ENCODE measurements at places on chromosomes 13 and 19.

- DNase-seq = no peak
Observed at GRCh38 chr13:105541565-105541964, 993.9 kb downstream of the EFNB2 start.

DNA sequence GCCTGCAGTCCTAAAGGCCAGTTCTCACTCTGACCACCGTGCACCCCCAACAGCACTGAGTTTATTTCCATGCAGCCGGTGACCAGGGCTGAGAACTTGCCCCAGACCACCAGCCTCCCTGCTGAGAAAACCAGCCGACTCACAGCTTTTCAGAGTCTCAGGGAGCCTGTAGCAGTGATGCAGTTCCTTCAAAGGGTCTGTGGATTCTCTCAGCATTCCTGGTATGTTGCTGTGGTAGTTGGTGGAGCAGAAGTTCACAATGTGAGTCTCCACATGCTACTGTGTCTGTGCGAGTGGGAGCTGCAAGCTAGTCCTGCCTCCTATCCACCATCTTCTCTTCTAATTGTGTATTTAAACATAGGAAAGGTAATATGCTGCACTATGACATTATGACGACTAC, 254.9 kb upstream of the KLF12 start:
- DNase-seq = no peak

- DNase-seq = no peak
Observed at GRCh38 chr19:41530761-41531301, 45.1 kb upstream of the CEACAM21 start.

GRCh38 chr13:29454931-29455481, 140.5 kb downstream of the SLC7A1 start:
- DNase-seq = no peak

DNA sequence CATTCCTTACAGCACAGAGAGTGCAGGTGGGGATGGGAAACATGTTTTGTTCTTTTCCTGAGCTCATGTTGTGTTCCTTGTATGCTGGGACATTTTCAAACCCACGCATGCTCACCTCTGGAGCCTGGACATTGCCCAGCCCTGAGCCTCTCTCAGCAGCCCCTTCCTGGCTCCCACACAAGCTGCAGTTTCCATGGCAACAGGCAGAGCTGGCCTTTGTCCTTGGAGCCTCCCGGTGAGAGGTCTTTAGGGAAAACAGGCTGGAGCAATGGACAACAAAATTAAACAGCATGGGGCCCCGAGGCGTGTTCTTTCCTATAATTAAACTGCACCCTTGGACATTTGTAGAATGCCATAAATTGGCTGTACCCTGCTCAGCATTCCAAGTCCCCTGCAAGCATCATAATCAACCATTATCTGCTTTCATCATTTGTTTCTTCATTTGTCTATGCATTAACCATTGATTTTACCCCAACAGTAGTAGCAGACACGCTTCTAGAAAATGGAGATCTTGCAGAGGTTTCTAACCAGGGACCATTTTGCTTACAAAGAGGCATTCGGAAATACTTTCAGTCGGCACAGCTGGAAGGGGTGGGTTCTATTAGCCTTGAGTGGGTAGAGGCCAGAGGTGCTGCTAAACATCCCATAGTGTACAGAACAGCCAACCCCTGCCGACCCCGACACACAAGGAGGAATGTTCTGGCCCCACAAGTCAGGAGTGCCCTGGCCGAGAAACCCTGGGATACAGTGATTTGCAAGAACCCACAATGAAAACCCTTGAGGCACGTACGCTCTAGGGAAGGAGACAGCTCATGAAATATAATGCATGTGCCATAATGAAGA, 133.4 kb upstream of the PEG3 start:
- DNase-seq = no peak

- DNase-seq = no peak
Observed at GRCh38 chr13:46817095-46817494, 20.1 kb upstream of the ESD start.

- DNase-seq = peak; percentile 32
Observed at GRCh38 chr13:110590577-110590976, 24.8 kb upstream of the NAXD start.

DNA sequence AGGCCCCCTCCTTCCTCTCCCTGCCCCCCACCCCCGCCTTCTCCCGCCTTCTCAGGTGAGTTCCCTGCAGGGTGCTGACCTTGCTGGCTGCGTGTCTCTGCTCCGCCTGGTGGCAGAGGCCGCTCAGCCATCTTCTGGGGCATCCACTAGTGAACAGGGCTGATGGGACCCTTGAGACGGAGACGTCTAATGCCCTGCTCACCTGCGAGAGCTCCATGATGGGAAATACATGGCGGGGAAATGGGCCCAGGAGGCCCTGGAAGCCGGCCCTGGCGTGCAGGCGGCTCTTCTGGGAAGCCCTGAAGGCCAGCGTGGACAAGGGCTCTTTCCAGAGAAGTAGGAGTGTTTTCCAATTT, 15.2 kb upstream of the F7 start:
- DNase-seq = no peak

- no peak for DNase-seq
Observed at GRCh38 chr19:28543244-28543776, 669.6 kb downstream of the UQCRFS1 start.

GRCh38 chr19:40200341-40201099, 9.3 kb downstream of the MAP3K10 start:
- DNase-seq = no peak

- no peak for DNase-seq
Observed at GRCh38 chr13:62251734-62252133, 836.1 kb upstream of the PCDH20 start.
